Urinary bladder (tissue), 4 donors: ENCODE measurements at places on chromosomes 2 and 18. TPM values are rescaled to one million over a fixed set of nuclear protein-coding genes. Genes with fewer than 3 reads are reported as not detected.

DNA sequence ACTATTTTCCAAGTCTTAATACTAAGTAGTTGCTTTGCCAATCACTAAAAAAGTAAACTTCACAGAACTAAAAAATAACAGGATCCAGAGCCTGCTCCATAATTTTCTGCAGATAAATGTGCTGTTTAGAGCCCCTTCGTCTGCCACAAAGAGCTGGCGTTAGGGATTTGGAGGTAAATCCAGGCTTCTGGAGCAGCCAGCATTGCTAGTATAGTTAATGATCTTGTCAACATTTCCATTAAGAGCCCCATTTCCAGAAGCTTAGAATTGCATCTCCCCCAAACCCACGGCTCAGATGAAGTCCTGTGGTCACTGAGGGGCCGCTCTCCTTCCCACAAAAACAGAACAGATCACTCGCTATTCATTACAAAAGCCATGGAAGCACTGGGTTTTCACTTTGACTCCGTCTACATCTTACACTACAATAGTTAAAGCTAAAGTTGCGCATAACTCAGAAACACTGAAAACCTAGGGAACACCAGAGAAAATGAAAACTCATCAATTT, 41.9 kb downstream of the ZNF516 start:
- DNase-seq: no peak

DNA sequence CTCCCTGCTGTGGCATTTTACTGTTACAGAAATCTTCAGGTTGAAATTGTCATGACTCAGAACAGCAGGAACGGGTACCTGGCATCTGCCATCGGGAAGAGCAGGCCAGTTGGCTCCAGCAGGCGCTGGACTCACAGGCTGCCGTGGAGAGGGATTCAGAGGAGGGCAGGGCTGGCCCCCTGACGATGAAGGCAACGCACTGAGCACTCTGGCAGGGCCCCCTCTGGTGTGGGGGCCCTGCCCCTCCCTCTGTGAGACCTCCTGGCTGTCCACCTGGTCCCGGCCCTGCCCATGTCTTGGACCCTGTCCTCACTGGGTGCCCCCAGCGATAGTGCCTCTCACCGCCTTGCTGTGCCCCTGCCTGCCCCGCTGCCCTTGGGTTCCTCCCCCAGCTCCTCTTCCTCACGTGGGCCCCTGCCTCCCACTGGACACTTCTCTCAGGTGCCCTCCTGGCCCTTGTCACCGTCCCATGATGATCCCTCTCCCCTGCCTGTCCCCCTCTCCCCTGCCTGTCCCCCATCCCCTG, 23.3 kb upstream of the ALLC start:
- no peak for DNase-seq

DNA sequence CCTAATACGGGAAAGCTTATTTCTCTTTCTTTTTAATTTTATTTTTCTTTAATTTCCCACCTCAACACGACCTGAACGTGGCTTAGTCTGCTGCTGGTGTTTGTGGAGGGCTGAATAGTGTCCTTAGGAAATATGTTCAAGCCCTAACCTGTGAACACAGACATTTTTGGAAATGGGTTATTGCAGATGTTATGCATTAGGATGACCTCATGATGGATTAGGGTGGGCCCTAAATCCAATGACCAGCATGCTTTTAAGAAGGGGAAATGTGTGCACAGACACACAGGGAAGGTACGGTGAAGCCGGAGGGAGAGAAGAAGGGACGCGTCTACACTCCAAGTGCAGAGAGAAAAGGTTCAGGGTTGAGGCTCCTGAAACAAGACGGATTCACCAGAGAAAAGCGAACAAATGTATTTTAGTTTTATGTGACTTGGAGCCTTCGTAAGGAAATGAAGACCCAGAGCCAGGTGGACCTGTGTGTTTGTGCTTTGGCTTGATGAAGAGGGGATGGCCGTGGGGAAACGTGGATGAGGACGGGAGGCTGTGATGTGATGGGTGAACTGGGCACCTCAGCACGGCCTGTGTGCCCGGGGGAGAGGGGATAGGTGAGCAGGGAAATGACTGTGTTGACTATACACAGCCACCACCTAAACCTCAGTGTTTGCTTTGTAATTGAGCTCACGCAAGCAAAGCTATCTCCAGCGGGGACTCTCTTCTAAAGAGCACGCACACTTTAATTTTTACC, 37.5 kb downstream of the RTP5 start:
- DNase-seq: no peak

Gene GKN1
- total RNA-seq: not detected

DNA sequence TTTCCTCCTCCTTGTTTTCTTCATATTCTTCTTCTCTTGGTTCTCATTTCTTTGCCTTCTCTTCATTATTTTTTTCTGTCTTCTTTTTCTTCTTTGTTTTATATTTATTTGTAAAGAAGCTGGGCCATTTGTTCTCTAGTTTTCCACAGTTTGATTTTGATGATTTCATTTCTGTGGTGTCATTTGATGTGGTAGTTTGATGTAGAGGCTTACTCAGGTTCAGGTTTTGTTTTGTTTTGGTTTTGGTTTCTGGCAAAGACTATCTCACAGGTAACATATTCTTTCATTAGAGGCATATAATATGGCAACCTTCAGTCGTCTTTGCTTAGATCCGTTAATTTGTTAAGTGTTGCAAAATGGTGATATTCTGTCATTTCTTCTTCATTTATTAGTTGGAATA, 75.3 kb downstream of the BABAM2 start:
- DNase-seq: no peak

DNA sequence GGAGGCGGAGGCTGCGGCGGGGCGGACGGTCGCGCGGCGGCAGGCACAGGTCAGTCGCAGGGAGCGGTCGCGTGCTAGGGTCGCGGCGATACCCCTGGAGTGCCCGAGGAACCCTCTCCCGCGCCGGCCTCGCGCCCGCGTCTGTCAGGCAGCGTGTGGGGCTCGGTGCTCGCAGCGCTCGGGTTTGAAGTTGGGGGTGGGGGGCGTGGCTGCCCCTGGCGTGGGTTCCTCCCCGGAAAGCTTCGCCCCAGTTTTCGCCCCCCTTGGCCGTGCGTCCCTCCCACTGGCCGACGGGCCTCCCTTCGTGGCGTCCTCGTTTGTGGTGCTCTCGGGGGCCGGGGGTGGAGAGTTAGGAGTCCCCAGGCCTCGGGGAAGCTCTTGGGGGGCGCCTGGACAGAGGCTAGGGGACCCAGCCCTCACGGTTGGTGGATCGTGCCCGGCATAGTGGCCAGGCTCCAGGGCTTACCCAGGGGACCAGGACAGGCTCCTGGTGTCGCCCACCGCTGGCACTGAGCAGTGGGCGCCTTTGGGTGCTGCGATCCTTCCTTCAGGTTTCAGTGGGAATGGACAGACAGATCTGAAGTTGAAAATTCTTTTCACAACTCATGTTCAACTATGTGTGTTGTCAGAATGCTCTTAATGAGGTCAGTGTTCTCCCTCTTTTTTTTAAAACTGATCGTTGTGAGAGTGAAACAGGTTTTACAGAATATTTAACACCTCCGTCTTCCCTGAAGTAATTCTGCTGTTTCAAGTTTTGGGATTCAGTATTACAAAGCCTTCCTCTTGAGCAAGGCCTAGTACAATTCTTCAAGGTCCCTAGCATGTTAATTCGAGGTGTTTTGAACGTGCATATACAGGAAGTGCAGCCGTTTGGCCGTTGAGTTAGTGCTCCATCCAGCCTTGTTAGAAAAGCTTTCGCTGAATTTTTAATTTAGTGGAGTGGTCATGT, 604 bp downstream of the RALBP1 start:
- DNase-seq: no peak

Gene DNAH7
- 3.5 TPM for total RNA-seq

DNA sequence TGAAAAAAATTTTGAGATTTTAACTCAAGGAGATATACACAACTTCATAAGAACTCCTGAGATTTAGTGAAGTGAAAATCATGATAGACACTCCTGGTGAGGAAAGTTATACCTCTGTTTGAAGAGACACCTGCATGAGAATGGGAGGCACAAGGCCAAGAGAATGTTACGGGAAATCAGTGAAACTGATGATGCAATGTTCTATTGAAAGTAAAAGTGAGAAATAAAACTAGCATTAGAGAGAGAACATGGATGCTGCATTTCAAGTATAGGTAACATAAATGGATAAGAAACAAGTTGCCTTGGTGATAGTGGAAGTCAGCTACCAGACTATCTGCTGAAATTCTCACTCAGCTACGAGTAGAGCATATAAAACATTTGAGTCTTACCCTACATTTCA, 562.1 kb upstream of the FANCL start:
- no peak for DNase-seq
